ENCODE measurements at places on chromosomes 2 and 18.

- DNase-seq: no peak
These were observed 301.2 kb downstream of the AGPS start for GRCh38 chr2:177693658-177694339.

DNA sequence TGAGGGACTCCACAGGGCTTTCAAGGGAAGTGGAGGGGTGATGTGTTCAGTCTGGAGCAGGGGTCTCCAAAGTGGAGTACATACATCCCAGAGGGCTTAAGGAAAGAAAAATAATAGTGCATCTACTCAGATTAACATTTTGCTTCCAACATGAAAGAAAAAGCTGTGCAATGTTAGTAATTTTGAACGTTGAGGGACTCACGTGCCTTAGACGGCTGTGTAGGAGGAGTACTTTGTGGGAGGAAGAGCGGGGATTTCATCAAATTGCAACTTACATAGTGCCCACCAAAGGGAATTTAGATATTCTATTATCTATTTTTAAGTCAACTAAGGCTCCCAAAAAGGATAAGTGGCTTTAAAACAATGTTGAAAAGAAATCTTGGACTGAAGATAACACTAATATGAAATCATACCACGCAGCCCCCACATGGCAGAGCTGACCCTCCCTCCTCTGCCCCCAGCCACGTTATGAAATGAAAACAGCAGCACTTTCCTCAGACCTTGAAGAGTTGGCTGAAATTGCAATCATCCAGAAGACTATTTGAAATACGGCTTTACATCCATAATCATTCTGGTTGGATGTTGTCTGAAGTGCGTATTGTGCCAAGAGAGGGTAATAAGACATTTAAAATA, 42.9 kb downstream of the MEX3C start:
- no peak for DNase-seq

DNA sequence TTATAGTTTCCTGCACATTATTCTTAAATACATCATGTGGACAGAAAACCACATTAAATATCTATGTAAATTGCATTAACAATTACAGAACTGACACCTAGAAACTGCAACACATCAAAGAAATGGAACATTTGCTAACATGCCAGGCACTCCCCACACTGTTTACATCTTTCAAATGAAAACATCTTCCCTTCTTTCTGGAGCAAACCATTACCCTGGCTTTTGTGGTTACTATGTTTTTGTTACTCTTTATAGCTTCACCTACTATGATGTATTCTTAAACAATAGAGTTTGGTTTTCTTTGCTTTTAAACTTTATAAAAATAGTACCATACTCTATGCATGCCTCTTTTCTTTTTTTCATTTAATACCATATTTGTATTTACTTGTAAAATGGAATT, 1894.5 kb upstream of the CELF4 start:
- DNase-seq: no peak

DNA sequence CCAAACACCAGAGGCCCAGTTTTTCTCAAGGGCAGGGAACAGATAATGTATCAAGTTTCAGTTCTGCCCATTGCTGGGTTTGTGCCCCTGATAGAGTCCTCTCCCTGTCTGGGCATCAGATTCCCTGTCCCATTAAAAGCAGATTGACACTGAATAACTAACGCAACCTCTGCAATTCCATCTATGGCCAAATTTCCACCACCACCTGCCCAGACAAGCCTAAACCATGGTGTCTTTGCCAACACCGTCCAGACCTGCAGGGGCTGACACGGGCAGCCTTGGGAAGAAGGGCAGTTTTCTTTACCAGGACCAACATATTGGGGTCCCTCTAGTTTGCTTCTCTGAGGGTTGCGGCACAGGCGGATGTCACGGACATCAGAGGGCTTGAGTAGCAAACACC, 26.4 kb upstream of the PAX8 start:
- DNase-seq: no peak

- peak; percentile 84 for DNase-seq
These were observed 31.0 kb downstream of the IL37 start for GRCh38 chr2:112941753-112942653.

DNA sequence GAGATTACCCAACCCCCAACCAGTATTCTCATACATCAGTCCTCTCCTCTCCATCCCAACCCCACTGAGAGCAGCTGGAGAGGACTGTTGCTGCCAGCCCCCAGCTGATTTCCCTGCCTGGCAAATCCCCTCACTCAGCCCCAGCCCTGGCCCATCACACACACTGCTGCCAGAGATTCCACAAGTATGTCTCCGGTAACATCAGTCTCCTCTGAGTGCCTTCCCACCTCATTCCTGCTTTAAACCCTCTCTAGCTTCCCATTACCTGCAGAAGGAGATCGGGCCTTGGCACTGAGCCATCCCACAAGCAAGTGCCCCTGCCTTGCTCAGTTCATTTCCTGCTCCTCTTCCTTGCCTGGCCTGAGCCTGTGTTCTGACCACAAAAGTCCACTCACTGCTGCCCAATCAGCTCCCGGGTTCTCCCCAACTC, 50.6 kb upstream of the ZFP36L2 start:
- no peak for DNase-seq

DNA sequence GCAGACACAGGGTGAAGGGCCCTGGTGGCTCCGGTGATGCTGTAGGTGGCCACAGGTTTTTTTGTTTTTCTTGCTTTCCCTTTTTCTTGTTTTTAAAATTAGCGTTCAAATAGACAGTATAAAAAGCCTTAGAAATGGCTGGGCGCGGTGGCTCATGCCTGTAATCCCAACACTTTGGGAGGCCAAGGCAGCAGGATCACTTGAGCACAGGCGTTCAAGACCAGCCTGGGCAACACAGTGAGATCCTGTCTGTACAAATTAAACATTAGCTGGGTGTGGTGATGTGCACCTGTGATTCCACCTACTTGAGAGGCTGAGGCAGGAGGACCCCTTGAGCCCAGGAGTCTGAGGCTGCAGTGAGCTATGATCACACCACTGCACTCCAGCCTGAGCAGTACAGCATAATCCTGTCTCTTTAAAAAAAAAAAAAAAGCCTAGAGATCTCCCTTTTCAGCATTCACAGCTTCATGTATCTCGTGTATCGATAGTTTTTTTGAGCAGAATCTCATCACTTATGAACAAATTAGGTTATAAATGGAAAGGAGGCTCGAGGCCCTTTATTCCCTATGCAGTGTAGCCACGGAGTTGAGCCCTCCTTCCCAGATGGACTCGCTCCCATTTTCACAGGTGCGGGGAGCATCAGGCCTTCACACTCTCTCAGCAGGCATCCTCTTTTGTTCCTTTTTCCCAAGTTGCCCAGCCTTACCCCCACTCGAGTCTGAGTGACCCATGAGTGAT, 50.8 kb downstream of the EMILIN2 start:
- DNase-seq: peak; percentile 4

- no peak for DNase-seq
These were observed 166.5 kb downstream of the THADA start for GRCh38 chr2:43429369-43429768.

DNA sequence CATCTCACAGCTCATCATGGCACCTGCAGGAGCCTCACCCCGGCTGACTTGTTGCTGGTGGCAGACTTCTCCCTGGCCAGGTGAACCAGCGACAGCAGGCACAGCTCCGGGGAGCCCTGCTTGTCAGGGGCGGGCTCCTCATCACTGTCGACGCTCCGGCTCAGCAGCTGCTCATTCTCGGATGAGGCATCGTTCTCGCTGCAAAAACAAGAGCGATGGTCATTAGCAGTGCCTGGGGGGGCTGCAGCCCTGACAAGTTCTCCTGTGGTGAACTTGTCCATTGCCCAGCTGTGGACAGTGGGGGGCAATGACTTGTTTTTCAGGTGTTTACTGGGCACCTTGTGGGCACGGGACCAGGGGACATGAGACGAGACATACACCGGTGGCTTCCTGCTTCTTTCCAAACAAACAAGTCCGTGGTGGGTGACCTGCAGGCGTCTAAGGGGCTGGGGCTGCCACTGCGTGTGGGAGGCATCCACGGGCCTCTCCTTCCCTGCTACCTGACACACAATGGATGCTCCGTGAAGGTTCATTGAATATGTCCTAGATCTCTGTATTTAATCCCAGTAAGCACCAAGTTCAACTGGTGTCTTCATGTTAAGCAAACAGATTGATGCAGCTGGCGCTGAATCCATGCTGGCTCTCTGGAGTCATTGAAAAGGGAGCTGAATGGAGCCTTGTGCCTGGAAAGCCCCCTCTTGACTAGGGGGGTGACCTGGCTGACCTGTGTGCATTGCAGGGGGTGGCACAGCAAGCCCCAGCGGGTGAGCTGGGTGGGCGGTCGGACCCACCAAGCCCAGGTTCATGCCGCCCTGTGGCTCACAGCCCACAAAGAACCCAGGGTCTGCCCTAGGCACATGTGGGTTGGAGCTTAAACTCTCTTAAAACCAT, 81.0 kb downstream of the EDAR start:
- DNase-seq: peak; percentile 15

DNA sequence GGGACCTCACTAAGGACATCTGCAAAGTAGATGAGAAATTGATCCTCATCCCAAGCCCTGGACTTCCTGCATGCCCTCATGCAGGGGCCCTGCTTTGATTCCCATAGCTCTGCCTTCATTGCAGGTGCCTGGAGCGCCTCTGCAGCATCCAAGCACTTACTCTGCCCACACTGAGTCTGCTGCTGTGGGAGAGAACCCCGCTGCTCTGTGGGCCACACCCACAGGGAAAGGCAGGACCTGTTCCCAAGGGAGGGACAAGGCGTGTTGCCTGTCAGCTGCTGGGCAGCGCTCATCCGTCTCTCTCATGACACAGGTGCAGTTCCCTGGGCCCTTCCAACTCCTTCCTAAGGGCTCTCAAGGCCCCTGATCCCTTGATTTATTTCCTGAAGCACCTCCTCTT, 266.8 kb upstream of the SMIM21 start:
- DNase-seq: no peak

DNA sequence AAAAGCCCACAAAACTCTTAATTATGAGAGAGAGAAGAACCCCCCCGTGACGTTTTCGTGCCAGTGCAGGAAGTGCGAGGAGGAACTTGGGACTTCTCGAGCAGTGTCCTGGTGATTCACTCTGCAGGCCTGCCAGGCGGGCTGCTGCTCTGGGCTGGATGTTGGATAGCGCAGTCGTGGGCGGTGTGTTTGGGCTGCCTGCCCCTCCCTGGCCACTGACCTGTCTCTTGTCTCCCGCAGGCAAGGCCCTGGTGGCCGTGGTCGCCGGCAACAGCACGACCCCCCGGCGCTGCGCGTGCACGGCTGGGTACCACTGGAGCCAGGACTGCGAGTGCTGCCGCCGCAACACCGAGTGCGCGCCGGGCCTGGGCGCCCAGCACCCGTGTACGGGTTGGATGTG, 29.0 kb downstream of the TNFRSF11A start:
- DNase-seq: no peak

GRCh38 chr2:65466551-65466950, 34.2 kb upstream of the SPRED2 start:
- DNase-seq: no peak

DNA sequence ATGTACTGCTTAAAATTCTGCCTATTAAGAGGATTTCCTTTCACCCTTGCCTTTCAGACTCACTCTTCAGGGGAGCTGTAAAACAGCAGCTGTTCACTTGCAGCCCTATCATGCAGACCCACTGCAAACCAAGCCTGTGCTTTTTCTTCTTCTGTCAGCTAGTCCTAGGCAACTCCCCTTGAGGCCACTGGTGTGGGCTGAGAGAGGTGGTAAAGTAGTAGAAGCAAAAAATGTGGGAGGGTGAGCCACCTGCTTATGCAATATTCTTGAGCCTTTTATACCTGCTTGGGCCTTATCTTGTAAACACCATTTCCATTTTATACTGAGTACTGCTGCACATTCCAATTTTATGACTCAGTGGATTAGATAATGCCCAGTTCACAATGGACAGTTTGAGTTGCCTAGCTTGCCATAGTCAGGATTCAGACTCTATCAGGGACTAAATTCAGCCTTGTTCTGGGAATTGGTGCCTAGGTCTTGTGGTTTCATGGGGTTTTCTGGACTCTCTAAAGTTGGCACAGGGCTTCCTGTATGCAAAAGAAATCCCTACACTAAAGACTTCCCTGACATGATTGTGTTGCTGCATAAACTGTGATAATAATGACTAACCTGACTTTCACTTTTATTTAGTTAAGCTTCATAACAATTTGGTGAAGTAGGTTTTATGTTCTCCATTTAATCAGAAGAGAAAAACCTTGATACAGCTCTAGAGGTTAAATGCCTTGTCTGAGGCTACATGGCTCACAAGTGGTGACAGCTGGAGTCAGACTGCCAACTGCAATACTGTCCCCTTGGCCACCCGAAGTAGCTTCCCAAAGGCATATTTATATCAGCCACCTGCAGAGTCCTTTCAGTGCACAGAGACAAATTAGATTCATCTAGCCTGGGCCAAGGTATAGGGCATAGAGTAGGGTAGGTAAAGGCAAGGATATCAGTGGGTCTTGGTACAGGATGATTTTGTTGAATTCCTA, 47.4 kb upstream of the KDM3A start:
- no peak for DNase-seq

DNA sequence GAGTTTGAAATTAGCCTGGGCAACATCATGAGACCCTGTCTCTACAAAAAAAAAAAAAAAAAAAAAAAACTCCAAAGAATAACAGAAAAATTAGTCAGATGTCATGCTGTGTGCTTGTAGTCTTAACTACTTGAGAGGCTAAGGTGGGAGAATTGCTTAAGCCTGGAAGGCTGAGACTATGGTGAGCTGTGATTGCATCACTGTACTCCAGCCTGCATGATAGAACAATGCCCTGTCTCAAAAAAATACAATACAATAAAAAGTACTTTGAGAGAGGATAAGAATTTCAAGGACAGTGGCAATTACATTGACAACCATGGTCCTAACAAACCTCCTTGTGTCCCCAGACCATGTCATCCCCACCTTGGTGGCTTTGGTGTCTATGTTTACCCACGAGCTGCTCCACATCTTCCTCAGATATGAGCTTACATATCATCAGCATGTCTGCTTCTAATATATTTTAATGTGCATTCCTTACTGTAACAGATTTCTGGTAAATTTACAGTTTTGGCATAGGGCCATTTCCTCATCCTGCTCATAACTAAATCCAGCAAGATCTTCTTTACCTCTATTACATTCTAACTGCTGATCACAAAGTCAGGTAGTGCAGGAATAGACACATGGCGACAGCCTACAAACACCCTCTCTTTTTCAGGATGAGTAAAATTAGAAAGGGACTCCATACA, 437.7 kb upstream of the HNRNPA3 start:
- DNase-seq: no peak

DNA sequence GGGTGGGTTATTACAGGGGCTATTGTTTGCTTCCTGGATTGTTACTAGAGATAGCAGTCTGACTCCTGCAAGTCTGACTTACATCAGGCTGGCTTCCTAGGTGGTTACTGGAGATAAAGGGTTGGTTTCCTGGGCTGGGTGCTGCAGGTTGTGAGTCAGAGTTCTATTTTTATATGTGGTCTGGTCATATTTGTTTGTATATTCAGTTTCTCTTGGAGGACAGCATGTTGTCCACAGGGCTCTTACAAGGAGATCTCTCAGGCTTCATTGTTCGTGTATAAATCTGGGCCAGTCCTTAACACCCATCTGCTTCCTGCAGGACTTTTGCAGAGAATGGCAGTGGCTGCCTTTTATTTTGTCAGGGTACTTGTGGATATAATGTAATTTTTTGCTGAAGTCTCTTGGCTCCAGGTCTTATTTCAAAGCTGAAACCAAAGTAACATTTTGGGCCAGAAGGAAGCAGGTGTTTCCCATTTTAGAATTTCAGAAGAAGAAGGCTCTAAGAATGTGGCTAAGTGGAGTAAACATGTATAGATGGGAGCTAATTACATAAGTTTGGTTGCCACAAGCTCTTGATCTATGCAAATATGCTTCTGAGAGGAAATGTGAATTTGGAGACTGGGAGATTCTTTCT, 65.9 kb upstream of the SLC16A14 start:
- no peak for DNase-seq

All from activated T-cell treated with anti-CD3 and anti-CD28 coated beads, Interleukin-2, amount 50 U/mL, for 48 hours (primary cell).